Stimulated activated CD4-positive, alpha-beta T cell treated with anti-CD3 and anti-CD28 coated beads, Interleukin-1b, Interleukin-23, amount 100 ng/mL, for 24 hours (primary cell): ENCODE measurements at places on chromosomes 6 and 20.

DNA sequence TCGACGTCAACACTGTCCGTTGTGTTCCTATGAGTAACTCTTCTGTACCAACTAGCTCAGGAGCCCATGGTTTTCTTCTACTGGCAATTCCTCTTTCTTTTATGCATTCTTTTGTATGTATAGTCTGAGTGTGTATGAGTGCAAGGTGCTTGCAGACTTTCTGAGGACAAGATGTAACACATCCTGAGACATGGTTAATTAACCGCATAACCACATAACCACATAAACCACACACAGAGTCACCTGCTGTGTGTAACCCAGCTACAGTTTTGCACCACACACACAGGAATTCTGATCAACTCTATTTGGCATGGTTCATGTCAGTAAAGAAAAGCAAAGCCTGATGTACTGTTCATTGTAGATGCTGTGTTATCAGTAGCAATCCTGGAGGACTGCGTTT, 98.6 kb downstream of the DACT2 start:
- DNase-seq: no peak

GRCh38 chr6:110949679-110950285, 8.7 kb upstream of the GTF3C6 start:
- no peak for DNase-seq

- no peak for DNase-seq
Observed at GRCh38 chr6:157064502-157064901, 258.8 kb downstream of the TMEM242 start.

GRCh38 chr6:1544603-1545002, 65.1 kb upstream of the FOXC1 start:
- no peak for DNase-seq

GRCh38 chr6:25401711-25402110, 122.5 kb downstream of the CARMIL1 start:
- DNase-seq: no peak

GRCh38 chr6:170345662-170346061, 39.1 kb downstream of the FAM120B start:
- DNase-seq: no peak

DNA sequence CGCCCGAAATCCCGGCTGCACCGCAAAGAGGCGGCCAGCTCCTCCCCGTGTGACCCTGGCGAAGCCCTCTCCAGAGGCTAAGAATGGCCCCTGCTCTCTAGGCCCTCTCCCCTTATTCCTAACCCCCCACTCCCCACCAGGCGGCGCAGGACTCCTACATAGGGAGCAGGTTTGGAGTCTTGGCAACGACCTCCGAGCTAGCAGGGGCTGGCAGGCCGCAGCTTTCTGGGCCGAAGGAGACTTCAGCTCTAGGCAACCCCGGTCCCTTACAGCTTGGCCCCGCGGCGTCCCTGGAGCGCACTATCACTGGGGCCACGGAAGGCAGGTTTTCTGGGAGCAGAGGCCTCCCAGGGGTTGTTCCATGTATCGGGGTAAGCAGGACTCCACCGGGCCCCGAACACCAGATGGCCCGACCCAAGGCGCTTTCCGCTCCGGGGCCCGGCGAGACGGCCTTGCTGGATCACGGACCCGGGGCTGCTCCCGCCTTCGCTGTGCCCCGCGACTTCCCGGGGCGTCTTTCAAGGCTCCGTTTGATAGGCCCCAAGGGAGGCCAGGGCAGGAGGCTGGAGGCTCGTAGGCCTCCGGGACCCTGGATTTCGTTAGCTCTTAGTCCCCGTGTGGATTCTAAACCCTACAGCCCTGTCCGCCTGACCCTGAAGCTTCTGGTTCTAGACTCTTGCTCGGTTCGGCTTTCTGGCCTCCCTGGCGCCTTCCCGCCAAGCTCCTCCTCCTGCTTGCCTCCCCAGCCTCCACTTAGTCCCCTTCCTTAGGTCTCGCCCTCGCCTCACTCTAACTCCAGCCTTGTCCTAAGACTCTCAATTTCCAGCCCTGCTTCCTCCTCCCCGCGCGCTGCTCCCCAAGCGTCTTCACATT, 1.9 kb downstream of the SLC32A1 start:
- DNase-seq: no peak

DNA sequence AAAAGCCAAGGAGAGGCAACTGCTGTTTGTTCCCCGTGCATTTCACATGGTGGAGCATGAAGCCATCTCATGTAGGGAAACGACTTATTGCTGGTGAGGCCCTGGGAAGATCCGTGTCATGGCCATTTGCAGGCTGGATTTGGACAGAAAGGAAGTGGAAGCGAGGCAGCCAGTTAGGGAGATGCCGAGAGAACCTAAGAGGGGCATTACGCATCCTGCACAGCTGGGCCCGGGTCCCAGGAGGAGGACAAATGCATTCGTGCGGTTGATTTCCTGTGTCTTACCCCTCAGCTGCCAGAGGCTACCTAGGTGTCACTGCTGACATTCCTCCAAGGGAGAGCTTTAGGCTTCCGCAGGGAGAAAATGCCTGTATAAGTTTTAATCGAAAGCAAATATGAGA, 316.2 kb upstream of the CDYL start:
- DNase-seq: no peak

DNA sequence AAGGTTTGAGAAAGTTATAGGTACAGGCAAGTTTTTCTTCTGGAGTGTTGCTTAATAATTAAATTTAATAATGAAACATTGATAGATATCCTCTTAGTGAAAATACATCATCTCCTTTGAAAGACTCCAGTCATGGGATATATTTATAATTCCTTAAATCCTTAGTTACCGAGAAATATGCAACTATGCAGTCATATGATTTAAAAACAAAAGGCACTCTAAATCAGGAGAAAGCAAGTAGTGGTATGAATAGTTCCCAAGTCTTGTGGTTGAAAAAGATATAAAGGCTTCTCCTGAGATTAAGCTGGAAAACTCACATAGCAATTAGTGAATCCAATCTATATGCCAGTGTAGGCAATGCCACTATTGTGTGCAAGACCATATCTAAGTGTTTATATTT, 475.4 kb downstream of the EYS start:
- DNase-seq: no peak

- DNase-seq: no peak
Observed at GRCh38 chr20:34859367-34859766, 13.3 kb downstream of the GGT7 start.

DNA sequence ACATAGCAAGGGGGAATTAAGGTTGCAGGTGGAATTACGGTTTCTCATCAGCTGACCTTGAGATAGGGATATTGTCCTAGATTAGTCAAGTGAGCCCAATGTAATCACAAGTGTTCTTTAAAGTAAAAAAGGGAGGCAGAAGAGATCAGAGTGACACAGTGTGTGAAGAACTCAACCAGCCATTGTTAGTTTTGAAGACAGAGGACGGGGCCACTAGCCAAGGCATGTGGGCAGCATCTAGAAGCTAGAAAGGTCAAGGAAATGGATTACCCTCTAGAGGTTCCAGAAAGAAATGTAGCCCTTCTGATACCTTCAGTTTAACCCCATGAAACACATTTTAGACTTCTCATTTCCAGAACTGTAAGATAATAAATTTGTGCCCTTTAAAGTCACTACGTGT, 18.5 kb upstream of the TSPYL1 start:
- DNase-seq: no peak

GRCh38 chr6:27238010-27238983, 9.2 kb upstream of the PRSS16 start:
- no peak for DNase-seq

GRCh38 chr20:50804437-50805348, 9.8 kb downstream of the BCAS4 start:
- DNase-seq: no peak

- no peak for DNase-seq
Observed at GRCh38 chr20:19015351-19016139, 196.9 kb upstream of the SLC24A3 start.

DNA sequence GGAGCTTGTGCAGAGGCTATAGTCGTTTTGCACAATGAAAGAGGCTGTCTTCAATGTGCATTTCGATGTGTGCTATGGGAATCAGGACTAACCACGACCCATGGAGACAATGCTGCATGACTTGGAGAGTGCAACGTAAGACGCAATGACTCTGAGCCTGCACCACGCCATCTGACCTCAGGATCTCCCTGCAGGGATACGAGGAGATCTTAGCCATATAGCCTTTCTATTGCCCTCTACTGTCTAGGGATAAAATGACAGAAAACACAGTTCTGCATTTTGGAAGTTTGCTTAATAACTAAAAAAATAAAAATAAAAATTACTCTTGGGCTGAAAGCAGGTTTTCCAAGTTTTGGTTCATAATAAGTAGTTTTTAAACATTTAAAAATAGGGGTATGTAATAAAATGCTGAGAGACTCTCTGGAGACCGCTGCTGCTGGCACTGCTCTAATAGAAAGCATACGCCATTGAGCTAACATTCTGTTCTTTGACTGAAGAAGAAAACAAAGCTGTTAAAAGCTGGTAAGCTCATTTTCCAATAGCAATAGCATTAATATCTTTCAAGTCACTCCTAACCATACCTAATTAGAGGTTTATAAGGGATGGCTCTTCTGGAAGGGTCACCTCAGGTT, 87.2 kb downstream of the PDE7B start:
- DNase-seq: no peak

DNA sequence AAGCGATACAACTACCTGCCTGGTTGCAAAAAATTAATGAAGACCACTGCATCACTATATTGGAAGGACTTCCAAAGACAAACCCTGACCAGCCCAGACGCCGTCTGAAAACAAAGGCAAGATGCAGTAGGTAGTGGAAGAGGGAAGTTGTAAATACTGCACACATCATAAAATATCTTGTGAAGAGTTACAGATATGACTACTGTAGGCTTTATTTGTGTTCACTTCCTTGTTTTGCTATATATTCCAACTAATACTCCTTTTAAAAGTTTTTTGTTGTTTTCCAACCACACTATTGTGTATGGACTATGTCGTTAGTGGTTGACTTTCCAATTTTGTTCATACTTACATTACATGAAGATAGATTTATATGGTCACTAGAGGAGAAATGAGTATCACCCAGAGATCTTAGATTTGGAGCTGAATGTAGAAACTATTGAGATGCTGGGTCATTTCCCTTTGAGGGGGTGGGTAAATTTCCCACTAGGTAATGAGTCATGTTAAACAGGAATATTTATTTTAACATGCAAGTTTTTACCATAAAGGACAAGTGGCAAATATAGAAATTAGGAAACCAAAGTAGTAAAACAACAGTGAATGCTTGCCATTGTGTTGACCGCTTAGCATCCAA, 16.6 kb upstream of the TXLNB start:
- no peak for DNase-seq

GRCh38 chr6:46014046-46014445, 1.6 kb downstream of the CLIC5 start:
- DNase-seq: no peak

DNA sequence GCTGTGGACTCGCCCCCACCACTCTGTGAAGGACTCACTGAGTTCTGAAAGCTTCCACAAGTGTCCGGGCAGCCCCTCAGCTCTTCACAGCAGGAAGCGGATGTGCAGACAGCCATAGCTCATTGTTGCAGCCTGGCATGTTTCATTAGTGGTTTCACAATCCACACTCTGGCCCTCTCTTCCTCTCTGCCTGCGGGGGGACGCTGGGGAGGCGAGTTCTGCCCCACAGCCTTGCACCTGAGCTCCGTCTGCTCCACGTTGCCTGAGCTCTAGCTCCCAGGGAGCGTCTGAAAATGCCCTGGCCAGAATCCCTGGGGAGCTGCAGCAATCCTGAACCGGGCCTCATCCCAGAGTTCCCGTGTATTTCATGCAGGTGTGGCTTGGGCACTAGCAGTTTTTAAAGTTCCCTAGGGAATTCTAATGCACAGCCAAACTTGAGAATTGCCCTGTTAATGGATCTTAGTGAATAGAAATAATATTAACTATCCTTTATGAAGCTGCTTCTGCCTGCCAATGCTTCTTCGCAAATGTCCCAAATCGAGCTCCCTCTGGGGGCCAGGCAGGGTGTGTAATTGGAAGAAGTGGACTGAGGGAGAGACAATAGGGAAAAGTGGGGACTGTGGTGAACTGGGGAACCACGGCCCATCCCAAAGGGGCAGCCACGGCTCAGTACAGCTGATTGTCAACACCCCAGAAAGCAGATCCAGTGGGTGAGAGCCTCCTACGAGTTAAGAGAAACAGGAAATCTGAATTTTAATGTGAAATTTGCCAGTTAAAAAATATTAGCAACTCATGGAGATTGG, 51.5 kb downstream of the CTCFL start:
- DNase-seq: no peak
